NCI-H345 (cell line): ENCODE measurements at places on chromosomes 3 and 15.

- no peak for DNase-seq
These were observed 190.0 kb upstream of the LINGO1 start for GRCh38 chr15:77822631-77823230.

- no peak for DNase-seq
These were observed 59.8 kb downstream of the CAPN7 start for GRCh38 chr3:15265655-15266509.

- DNase-seq = no peak
These were observed 75.1 kb downstream of the LDHAL6B start for GRCh38 chr15:59281699-59282098.

GRCh38 chr3:71578054-71578751, 5.3 kb downstream of the FOXP1 start:
- DNase-seq = no peak
